Tibial artery (tissue), 4 donors: ENCODE measurements at places on chromosomes 3 and 15.

DNA sequence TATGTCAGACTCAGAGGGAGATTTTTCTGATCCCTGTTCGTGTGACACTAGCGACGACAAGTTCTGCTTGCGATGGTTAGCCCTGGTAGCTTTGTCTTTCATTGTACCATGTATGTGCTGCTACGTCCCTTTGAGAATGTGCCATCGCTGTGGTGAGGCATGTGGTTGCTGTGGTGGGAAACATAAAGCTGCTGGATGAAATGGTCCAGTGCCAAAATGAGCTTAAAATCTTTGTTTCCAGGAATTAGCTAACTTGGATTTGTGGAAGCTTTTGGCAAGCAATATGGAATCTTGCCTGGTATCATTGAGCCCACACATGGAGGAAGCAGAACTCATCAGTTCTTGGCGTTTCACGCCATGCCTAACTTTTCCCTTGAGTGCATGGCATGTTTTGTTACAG, 98.8 kb downstream of the SPRED1 start:
- no peak for DNase-seq

- no peak for DNase-seq
Measured at GRCh38 chr15:79017953-79018352, 72.6 kb downstream of the RASGRF1 start.

DNA sequence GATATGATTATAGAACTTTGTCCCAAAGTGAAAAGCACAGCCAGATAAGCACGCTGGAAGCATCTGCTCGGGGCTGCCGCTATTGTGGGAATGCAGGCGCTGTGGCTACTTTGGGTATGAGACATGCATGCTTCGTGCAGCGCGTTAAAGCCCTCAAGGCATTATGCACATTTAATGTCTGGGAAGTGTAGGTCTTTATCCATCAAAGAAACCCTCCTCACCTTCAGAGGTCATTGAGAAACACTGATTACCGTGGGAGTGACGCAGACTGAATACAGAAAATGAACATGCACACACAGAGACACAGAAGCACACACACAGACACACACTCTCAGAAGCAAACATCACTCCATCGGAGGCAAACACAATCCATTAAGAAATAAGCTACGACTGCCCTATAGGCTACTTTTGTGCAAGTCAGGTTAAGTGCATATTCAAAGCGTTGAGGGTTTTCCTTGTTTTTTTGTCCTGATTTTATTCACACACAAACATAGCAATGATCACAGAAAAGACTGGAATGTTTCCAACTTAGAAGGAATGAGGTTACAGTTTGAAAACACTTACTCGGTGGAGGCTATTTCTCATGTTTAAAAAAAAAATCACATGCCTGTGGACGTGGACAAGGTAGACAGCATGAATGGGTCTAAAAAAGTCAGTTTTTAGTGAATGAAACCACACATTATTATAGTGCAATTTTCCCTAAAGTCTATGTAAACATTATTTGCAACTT, 68.5 kb downstream of the PLCH1 start:
- DNase-seq = no peak

DNA sequence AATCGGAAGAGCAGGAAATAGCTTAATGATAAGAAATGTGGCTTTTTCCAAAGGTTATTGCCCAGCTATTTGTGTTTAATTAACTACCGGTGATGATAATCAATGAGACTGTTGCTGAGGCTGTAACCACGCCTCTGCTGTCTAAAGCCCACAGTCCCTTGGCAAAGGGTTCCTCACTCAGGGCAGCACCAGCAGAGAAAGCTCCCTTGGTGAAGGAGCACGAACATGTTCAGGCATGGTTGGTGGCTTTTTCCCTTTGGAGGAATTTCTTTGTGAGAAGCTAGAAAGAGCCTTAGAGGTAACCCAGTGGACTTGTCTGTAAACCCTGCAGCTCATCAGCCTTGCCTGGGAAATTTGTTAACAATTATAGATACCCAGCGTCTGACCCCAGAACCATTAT, 7.5 kb upstream of the ST6GAL1 start:
- DNase-seq = no peak

DNA sequence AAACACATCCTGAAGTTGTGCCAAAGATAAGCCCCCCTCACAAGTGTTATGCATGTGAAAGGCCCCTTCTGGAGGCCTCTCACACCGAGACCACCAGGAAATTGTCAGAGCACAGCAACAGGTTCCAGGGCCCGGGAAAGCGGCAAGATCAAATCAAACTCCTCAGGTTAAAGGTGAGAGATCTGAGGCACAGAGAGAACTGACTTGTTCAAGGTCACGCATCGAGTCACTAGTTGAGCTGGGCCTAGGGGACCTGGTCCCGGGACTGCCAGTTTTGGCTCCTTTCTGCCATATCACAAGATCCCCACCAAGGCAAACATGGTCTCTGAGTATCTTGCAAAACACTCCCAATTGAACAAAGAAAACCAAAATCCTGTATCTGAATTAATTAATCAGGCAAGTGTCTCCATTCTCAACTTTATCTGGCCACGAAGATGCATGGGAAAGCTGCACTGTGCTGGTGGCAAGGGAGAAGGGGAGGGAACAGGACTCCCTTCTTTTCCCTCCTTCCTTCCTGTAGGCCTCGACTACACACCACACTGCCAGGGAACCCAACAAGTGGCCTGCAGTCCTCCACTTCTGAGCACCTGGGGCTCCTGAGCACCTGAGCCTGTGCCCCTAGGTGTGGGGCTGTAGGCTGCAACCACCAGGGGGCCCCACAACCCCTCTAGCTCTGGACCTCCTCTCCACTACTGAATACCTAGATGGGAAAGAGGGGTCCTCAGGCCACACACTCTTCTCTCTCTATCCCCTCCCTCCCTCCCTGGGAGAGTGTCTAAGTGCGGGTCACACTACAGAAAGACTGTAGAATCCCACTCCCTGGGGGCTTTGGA, 37.3 kb downstream of the ANP32A start:
- peak; percentile 59 for DNase-seq
